Fibroblast of the aortic adventitia (primary cell): ENCODE measurements at places on chromosomes 3 and 15. TPM values are rescaled to one million over a fixed set of nuclear protein-coding genes. Genes with fewer than 3 reads are reported as not detected.

DNA sequence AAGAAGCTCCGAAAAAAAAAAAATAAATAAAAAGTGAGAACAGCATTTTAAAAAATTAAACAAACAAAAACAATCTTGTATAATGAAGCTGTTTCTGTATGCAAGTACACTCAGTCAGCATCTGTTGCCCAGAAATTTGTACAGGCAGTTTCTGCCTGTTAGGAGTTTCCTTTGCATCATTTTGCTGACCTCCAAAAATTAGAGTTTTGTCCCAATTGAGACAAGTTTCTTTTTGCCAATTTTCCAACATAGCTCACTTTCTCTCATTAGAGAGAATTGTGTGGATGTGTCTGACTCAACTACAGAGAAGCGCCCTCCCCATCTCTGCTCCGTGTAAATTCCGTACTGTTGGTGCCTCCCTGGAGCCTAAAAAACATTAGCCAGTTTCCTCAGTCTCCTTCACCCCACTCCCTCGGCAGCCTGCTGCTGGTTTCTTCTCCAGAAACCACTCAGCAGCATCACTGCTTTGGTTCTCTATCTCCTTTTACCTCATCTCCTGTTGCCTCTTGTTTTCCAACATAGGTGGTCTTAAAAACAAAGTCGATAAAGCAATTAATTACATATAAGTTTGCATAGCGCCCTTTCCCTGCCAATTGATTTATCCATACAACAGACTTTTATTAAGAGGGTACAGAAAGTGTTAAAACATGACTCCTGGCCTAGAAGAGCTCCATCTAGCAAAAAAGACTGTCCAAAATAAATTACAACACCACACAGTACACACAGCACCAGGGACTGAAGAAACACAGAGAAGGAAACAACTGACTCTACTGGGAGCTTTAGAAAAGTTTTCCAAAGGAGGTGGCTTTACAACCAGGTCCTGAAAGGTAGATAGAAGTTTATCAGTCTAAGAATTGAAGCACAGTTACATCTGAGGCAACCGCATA is 286.7 kb downstream of the SHOX2 start:
- no peak for DNase-seq

GRCh38 chr3:59968513-59969045 is 918.8 kb upstream of the CFAP20DC start:
- DNase-seq: no peak

DNA sequence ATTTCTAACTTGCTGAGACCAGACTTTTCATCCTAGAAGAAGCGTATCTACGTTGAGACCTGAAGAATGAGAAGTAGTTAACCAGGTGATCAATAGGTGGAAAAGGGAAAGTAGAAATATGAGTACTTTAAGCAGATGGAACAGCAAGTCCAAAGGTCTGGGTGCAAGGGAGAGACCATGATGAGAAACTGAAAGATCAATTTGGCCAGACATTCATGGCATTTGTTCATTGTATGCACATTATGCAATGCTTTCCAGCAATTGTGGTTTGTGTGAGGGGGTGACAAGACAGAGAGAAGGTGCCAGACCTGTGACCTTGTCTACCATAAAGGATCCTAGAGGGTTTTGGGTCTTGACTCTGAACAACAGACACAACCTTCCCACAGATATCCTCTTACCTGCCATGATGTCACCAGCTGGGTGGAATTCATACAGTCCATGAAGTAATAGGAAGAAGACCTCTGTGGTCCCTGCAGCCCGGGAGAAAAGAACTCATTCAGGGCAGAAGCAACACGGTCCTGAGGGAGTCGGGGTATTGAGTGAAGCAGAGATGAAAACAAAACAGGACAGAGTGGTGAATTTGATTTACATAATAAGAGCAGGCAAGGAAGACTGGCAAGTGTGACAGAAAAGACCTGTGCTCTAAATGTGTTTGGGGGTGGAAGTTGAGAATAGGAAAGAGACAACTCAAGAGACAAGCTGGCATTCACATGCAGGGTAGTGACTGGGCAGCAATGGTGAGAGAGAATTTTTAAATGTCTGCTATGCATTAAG is 63.4 kb upstream of the PSMD6 start:
- DNase-seq: no peak

Gene HYAL1
- total RNA-seq: 0.90 TPM in 1 of 2 replicates, not detected in the other

Gene RTP2
- not detected in 2 replicates for total RNA-seq

- no peak for DNase-seq
These were observed 302.7 kb downstream of the AGBL1 start for GRCh38 chr15:86382341-86382740.
